ENCODE measurements at places on chromosomes 13 and 19.

DNA sequence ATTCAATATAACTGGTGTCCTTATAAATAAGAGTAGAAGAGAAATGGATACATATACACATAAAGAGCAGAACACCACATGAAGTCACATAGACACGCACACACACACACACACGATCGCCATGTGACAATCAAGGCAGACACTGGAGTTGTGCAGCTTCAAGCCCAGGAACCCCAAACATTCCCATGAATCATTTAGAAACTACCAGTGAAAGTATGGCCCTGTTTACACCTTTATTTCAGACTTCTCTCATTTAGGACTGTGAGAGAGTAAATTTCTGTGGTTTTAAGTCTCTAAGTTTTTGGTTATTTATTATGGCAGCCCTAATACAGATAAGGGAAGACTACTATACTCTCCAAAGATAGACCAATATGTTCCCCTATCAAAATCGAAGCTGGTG, 20.4 kb upstream of the TNFSF13B start:
- no peak for DNase-seq

DNA sequence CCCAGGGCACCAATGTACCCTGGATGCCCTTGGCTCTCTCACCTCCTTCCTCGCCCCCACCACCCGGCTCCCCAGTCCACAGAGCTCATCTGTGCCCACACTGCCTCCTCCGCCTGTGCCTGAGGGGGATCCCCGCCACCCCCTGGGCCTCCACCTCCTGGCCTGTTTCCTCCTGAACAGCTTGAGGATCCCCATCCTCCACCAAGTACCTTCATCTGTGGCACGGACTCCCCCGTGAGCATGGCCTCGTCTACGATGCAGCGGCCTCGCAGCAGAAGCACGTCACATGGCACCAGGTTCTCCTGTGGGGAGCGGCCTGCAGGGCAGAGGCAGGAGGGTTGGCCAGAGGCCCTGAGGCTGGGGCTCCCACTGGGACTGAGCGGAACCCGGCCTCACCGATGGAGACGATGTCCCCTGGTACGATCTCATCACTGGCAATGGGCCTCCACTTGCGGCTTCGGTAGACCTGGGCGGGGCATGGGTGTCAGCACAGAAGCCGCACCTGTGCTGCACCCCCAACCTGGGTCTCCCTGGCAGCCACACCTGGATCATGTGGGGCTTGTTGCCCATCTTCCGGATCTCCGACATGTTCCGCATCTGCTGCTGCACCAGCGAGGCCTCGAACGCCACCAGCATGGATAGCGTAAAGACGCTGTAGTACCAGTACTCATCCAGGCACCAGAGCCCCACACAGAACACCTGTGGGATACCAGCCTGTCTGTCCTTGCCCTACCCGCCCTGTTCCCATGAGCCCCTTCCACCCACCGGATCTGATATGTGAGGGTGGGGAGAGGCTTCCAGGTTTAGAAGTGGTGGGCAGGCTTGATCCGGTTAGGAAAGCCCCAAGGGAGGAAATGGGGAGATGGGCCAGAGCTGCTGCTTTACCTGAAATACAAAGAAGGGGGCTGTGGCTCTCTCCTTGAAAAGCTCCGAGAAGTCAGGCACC, 6.8 kb downstream of the ATP13A1 start:
- DNase-seq, result no peak

DNA sequence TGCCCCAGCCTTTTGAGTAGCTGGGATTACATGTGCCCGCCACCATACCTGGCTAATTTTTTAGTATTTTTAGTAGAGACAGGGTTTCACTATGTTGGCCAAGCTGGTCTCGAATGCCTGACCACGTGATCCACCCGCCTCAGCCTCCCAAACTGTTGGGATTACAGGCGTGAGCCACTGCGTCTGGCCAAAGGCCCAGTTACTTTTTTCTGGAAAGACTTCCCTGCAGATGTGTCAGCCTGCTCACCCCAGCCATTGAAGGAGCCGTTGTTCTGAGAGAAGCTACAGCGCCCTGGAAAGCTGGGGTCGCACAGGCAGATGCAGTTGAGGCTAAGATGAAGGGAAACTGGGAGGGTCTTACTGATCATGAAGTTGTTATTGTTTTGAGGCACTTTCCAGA, 7.9 kb upstream of the ZNF626 start:
- no peak for DNase-seq

DNA sequence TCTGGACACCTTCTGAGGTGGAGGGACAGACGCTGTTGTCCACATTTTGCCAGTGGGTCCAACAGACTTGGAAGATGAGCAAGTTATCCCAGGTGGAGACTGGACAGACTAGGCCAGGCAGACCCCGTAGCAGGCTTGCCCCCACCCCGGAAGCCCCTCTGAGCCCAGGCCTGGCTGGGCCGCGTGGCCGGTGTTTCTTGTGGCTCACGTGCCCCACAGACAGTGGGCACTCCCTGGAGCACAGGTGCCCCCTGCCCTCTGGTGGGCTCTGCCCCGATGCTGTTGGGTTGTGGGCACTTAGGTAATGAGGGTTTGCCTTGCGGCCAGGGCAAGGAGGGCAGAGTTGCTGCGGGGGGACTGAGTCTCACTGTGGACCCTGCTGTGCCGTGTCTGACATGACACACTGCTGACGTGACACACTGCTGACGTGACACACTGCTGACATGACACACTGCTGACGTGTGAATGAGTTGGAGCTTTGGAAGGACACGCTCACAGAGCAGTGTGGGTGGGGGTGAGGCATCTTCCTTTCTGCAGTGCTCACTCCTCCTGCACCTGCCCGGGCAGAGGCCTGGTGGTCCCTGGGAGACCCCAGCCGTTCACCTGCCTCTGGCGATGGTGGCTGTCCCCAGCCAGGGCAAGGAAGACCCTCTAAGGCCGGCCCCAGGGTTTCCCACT, 25.1 kb downstream of the DOT1L start:
- DNase-seq, result no peak

All from AG08395 (cell line).